Activated T-helper 1 cell treated with anti-CD3 and anti-CD28 coated beads, Interleukin-12 subunit alpha, Interleukin-12 subunit beta, Interleukin-2, Interleukin-4 antibody, amounts not matched to agents 30 ng/mL and 10 ng/mL and 1 ng/mL, durations not matched to agents 14 hours and 24 hours and 36 hours (primary cell): ENCODE measurements at places on chromosomes 12 and 14. TPM values are rescaled to one million over a fixed set of nuclear protein-coding genes. Genes with fewer than 3 reads are reported as not detected.

The SIX1 gene
- 0.39 and 0.41 TPM in 2 replicates for total RNA-seq

The ATG2B gene
- 22.2 and 27.7 TPM in 2 replicates for total RNA-seq

The EFS gene
- not detected in 2 replicates for total RNA-seq

The MAP1LC3B2 gene
- total RNA-seq = 0.49 and 0.57 TPM in 2 replicates

The CLEC9A gene
- not detected in 2 replicates for total RNA-seq

The PKP2 gene
- total RNA-seq = not detected in 2 replicates

The CYP27B1 gene
- 9.0 and 9.9 TPM in 2 replicates for total RNA-seq

The ELK3 gene
- 40.8 and 45.3 TPM in 2 replicates for total RNA-seq

The AHNAK2 gene
- 0.02 and 0.05 TPM in 2 replicates for total RNA-seq

The CFAP54 gene
- total RNA-seq = 0.17 and 0.34 TPM in 2 replicates

The PTPRQ gene
- not detected in 2 replicates for total RNA-seq

The SFSWAP gene
- total RNA-seq = 65.3 and 69.3 TPM in 2 replicates

The ANO4 gene
- total RNA-seq = not detected in 2 replicates
